ENCODE measurements at places on chromosomes 2 and 18.

GRCh38 chr2:2174956-2175355, 156.1 kb downstream of the MYT1L start:
- no peak for DNase-seq

GRCh38 chr2:23540804-23541360, 155.9 kb downstream of the KLHL29 start:
- no peak for DNase-seq

DNA sequence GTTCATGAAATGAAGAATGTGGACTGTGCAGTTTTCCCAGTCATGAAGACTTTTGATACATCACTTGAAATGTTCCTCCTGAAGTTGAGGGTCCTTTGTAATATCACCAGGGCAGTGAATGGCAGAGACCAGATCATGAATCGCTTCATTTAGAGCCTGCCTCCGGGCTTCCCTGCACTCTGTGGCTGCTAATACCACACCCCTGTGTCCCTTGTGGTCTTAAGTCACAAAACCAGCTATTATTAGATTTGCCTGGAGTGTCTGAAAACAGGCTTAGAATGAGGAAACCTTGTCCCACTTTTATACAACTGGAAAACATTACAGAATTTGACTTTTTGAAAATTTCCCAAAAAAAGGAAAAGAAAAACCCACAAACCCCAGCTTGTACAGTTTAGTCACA, 147.9 kb downstream of the MGAT5 start:
- no peak for DNase-seq

GRCh38 chr2:143974262-143974661, 545.7 kb downstream of the ZEB2 start:
- DNase-seq: no peak

- no peak for DNase-seq
Observed at GRCh38 chr2:43515248-43515647, 80.6 kb downstream of the THADA start.

DNA sequence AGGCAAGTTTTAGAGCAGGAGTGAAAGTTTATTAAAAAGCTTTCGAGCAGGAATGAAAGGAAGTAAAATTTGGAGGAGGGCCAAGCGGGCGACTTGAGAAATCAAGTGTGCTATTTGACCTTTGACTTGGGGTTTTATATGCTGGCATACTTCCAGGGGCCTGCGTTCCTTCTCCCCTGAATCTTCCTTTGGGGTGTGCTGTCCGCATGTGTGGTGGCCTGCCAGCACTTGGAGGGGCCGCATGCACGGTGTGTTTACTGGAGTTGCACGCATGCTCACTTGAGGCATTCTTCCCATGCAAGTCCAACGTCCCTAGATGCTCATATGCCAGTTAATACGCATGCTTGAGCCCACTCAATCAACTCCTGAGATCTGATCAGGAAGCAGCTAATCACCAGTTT, 78.3 kb upstream of the MAP4K4 start:
- DNase-seq: peak; percentile 24
